ENCODE measurements at places on chromosomes 4 and X.
A peak's percentile ranks its signal among the peaks of the same experiment; 100 is the strongest.

DNA sequence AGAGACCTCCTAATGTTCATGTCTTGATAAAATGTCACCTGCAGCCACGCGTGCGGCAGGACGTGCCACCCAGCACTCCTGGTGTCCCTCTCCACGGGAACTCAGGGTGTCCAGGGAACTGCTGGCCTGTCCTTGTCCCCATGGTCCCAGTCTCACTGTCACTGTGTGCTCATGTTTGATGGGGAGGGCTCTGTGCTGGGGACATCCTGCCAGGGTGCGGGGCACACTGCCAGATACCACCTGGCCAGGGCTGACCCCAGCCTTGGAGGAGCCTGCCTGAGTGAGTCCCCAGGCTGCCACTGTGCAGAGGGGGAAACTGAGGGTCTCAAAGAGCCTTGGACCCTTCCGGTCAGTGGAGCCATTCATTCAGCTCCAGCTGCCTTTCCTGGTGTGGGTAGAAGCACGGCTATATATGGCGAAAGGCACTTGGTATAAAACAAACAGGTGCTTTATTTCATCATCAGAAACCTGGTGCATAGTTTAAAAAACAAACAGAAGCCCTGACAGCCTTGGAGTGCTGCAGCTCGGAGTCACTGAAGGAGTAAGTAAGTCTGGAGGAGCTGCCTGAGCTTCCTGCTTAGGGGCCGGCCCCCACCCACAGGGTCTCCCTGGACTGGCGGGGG is 33.0 kb downstream of the NOP14 start:
- DNase-seq, result peak; percentile 53

DNA sequence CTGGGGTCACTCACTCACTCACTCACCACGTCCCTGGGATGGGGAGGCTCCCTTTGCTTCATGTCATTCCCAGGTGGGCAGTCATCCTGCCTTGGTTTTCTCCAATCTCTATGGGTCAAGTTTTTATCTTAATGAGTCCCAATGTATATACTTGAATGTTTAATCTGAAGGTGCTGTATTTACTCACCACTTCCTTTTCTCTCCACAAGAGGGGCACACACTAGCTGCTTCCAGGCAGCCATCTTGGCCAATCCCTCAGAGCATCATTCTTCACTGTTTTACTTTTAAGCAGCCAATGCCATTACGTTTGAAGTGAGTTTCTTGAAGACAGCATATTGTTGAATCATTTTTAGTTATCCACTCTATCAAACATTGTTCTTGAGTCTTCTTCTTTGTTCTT is 153.4 kb upstream of the ARSJ start:
- DNase-seq, result no peak

DNA sequence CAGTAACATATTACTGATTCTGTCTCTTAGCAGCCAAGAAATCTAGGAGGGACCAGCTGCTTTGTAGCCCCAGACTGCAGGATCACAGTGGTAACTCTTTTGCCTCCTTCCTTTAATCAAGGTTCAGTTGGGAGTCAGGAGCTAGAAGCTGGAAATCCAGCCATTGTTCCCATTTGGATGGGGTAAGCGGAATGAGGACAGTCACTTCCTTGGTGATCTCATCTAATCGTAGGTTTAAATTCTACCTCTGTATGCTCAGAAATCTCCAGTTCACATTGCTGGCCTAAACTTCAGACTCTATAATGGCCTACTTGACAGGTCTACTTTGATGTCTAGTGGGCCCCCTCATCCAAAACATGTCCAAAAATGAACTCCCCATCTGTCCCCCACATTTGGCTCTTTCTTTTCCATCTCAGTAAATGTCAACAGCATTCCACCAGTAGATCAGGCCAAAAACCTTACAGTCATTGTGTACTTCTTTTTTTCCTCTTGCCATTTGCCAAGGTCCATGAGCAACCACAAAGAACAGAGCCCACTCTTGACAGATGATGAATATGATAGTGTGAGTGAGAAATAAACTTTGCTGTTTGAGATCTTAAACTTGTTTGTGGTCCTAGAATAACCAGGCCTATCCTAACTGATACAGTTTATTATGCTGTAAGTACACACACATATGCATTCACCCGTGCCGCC is 40.1 kb downstream of the WWC2 start:
- DNase-seq, result no peak

GRCh38 chr4:138053641-138054301 is 188.4 kb downstream of the SLC7A11 start:
- no peak for DNase-seq

DNA sequence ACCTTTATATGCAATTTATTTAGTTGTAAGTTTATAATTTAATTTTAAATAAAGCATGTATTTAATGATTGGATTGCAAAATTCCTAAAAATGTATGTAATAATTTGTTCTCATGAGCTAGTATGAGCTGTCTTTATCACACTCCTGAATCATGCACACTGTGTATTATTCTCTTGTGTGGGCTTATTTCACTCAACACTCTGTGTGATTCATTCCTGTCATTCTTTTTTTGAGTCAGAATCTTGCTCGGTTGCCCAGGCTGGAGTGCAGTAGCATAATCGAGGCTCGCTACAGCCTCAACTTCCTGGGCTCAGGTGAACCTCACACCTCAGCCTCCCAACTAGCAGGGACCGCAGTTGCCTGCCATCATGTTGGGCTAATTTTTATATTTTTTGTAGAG is 123.1 kb upstream of the SLC34A2 start:
- no peak for DNase-seq

DNA sequence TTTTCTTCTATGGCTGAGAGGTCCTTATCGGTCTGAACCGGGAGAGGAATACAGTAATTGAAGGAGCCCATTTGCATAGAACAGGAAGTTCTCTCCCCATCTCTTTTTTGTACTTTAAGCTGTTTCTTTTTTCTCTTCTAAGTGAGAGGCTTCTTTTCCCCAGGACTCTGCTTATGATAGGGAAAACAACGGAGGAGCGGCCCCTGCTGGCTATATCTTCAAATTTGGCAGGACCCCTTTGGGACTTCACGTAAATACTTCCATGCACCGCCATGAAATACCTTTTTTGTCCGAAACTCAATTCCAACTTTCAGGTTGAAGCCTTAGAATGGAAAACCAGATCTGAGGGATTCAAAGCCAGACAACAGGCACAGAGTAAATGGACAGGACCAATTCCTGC is 1153.0 kb upstream of the INTU start:
- DNase-seq, result no peak

- DNase-seq, result no peak
These were observed at the start of gene FGD1 for GRCh38 chrX:54495814-54496516. FGD1 (minus strand) TSS chrX:54496234; CDS start chrX:54495432, 802 bp downstream.

DNA sequence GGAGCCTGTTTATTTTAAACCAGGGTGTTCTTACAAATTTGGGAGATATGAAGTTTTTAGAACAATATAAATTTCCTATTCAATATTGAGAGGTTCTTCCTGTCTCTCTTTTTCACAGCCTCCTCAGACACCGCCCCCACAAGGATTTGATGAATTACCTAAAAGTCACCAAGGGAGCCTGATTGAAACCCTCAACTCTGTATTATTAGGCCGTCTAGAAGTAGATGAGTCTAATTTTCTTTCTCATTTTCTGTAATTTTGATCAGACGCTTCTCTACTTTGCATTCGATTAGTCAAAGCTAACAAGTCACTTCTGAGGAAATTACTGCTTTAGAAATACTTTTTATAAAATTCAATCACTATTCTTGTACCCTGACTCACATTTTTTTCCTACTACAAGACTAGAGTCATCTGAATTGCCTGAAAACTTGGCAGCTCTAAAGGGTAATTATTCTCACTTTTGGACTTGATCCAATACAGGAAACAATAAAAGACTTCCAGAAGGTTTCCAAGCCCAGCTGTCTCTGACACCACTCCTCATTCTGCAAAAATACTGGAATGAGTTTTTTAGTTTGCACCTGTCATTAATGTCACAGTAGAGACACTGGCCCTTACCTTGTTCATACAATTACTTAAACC is 111.2 kb downstream of the ELOVL6 start:
- no peak for DNase-seq

DNA sequence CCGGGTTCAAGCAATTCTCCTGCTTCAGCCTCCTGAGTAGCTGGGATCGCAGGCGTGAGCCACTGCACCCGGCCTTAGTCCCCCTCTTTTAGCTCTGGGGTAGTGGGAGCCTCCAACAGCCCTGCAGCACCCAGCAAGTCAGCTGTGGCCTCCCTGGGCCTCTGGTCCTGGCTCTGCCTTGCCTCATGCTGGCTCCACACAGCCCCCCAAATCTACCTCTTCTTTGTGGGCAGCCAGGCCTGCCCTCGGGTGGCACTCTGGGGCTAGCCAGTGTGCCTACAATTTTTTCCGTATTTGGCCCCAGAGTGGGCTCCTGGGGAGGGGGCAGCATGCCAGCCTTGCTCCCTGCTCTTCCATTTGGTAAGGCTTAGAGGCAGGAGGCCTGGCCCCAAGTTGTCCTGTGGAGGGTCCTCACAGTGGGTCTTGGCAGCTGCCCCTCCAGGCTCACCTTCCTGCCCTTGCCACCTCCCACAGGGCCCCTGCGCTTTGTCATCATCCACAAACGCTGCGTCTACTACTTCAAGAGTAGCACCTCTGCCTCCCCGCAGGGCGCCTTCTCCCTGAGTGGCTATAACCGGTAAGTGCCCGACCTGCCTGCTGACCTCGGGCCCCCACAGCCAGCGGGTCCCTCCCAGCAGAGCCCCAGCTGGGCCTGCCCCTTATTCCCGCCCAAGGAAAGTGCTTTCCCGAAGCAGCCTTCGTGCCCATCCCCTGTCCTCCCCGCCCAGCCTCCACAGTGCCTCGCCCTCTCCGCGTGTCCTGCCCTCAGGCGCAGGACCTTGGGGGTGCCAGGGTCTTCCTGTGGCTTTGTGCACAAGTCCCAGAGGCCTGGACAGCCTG is 21.0 kb upstream of the ADD1 start:
- no peak for DNase-seq

- DNase-seq, result no peak
These were observed 369.6 kb downstream of the PCDH7 start for GRCh38 chr4:31089815-31090214.

GRCh38 chrX:40154853-40155588 is 57.3 kb upstream of the BCOR start:
- DNase-seq, result peak; percentile 87

DNA sequence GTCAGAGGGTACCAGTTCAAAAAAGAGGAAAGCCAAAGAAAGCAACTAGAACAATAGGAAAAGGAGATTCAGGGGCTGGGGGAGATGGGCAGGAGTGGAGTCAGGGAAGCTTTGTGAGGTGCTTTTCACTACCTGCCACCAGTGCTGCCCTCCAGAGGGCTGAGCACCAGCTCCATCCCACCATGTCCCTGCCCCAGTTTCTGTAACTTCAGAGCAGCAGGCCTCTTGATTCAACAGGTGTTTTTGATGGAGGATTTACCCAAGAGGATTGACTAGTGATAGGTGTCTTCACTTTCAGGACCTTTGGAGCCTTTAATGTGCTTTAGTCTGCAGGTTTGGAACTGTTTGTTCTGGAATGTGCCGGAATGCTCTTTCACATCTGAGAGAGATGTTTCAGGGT is 12.1 kb downstream of the KIT start:
- no peak for DNase-seq

DNA sequence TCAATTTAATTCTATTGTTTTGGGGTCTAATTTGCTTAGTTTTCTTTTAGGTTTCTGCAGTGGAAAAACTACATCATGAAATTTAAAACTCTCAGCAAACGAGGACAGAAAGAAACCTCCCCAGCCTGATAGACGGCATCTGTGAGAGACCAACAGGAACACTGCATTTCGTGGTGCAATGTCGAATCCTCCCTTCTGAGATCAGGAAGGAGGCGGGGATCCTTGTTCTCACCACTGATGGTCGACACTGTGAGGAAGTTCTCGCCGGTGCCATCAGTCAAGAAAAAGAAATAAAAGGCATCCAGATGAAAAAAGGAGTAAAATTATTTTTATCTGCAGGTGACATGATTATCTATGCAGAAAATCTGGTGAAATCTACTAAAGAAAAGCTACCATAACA is 16.5 kb downstream of the GAK start:
- DNase-seq, result no peak

DNA sequence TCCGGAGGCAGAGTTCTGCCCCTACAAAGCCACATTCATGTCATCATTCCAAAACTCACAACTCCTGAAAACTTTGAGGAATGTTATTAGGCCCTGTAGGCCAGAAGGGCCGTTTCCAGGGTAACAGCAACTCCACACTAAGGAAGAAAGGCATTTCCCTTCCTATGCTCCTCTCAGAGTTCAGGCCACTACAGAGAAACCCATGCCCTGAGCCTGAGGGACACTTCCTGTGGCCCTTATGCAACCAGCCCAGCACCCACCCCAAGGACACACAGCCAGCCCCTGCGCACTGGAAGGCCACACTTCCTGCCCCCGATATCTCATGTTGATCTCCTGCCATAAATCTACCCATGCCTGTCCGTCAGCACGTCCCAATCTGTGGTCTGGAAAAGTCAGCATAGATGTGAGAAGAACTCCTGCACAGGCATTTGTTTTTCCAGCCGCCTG is 289.3 kb downstream of the BCOR start:
- no peak for DNase-seq

- no peak for DNase-seq
These were observed 1382.2 kb downstream of the PCDH18 start for GRCh38 chr4:136150046-136150445.

DNA sequence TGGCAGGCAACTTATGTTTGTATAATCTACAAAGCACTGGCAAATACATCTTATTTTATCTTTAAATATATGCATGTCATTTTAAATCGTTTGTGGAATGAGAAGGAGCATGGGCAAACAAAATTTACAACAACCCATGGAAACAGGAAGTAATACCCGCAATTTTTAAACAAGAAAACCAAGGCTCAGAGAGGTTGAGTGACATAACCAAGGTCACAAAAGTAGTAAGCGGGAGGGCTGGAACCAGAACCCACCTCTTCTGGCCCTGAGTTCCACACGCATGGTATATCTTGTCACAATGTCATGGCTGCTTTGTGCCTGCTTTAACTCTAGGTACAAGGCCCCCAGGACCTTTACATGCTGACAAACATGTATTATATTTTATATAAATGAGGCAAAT is 52.9 kb downstream of the SLC7A11 start:
- no peak for DNase-seq

DNA sequence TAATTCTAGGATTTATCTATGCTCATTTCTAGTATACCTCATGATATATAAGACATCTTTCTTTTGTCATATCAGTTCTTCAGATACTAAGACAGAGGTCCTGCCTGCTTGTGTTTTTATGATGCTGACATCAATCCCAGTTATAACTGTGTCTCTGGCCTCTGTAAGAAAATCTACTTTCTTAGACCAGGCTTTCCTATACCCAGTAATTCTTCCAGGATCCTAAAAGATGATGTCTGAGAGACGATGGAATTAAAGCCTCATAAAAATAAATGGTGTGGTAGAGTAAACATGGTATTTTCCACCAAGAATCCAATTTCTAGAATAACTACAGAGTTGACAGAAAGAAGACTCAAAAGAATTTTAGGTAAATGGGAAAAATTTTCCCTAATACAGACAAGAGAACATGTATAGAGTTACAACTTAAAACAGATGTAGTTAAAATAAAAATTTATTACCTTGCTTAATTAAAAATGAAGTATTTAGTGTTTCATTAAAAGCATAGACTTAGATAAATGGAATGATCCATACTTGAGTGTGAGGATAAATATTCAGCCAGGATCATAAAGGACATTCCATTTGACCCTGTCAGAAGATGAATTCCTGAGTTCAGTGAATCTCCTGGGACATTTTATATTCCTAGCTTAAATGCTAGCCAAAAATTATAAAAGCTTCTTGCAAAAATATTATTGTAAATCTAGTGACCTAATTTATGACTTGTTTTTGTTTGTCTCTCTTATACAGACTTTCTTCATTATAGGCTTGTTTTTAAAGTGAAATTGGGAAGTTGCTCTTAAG is 137.4 kb downstream of the PDLIM5 start:
- no peak for DNase-seq

GRCh38 chrX:109384699-109385098 is 97.2 kb downstream of the GUCY2F start:
- no peak for DNase-seq
